Activated T-cell treated with anti-CD3 and anti-CD28 coated beads for 24 hours (primary cell): ENCODE measurements at places on chromosomes 2 and 18.

- DNase-seq: no peak
These were observed 21.0 kb downstream of the MROH2A start for GRCh38 chr2:233799087-233799665.

DNA sequence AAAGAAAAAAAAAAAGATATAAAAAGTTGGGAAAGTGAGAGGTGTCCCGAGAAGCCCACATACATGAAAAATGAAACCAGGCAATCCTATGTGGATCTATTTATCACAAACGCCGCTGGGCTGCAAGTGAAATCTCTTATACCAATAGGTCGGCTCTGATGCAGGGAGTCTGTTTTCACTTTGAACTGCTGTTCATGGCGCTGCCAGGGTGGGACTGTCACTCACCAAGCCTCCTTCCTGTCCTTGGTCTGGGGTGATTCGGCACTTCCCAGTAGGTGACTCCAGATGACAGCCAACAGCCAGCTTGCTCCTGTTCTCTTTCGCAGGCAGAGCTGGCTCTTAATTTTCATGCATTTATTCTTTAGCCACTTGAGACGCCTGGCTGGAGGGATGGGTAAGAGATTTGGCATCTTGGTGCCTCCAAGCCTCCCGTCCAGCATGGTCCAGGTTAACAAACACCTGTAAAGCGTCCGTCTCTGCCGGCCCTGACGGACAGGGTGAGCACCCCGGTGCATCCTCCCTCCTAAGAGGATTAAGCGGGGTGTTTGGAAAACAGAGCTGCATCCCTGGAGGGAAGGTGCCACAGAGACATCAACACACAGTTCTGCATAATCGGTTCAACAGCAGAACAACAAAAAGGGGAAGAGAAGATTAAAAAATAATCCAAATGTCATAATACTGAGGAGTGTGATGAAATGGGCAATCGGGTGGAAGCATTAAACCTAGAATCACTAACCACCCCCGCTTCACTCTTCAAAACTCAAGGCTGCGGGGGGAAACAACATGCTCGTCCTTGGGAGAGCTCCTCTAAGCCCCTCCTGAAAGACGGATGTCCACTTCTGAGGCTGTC lies 58.7 kb downstream of the STEAP3 start:
- DNase-seq: no peak

DNA sequence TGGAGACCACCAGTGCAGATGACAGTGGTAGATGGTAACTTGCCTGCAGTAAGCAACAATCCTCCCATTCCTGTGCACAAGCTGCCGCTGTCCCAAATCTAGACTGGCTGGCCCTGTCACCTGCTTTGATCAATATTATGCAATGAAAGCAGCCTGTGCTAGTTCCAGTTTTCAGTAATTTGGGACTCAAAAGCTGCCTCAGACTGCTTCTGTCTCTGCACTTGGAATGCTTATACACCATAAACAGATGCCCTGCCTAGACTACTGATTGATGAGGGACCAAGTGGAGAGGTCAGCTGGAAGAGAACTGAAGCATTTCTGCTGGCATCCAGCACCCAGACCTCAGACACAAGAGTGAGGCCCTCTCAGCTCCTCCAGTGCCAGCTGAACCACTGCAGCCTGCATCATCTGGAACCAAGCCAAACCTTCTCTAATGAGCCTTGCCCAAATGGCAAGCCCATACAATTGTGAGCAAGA lies 24.9 kb downstream of the CCBE1 start:
- no peak for DNase-seq

DNA sequence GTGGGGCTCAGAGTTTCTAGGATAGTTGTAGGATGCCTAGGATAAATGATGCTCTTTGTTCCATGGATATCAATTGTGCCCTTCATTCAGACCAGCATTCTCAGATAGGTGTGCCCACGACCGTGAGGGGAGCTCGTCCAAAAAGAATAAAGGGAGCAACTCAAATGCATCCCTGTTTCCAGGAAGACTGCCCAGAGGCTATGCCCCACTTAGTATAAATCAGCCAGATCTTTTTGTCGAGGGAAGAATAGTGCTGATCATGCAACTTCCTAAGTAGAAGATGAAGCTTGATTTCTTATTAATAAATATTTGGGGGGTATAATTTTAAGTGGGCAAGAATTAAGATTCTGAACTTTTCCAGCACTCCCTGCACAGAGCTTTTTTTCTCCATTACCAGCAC lies 450.2 kb downstream of the ARHGAP15 start:
- DNase-seq: no peak

- DNase-seq: no peak
These were observed 78.6 kb upstream of the HPCAL1 start for GRCh38 chr2:10223932-10224720.

DNA sequence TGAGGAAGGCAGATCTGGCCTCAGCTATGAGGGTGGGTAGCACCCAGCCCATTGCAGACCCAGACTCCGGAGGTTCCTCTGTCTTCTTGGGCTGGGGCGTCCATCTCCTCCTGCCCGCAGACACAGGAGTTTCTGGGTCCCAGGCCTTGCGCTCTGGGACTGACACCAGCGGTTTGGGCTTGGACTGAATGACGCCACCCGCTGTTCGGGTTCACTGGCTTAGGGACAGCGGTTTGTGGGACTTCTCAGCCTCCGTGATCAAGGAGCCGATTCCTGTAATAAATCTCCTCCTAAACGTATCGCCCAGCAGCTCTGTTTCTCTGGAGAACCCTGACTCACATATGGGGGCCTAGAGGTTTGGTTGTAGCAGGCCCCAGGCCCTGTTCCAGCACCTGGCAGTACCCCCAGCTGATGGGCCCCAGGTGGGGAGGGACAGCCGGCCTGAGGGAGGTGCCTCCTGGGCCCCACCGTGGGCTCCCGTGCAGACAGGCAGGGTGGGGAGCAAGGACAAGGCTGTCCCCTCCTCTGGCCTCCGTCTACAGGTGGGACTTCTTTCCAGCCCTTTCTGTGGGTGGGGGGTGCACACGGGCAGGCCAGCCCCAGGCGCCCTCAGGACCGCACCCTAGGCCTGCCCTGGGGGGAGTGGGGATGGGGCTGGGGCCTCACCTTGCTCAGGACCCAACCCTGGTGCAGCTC lies 4.5 kb upstream of the AQP12A start:
- DNase-seq: no peak

- DNase-seq: no peak
These were observed 19.9 kb downstream of the KCTD18 start for GRCh38 chr2:200490001-200490400.

DNA sequence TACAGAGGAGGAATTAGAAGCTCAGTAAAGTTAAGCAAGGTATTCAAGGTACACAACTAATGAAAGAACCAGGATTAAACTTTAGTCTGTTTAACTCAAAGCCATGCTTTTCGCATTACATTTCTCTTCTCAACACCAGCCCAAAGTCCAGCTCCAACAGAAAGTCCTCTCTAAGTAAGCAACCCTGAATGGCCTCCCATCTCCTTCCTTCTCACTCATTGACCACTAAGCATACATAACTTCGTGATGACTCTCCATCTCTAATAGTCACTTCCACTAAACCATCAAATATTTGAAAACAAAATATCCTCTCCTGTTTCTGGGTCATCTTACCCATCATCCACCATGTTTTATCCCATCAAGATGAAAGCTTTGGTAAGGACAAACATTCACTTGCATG lies 219.8 kb downstream of the RAD51AP2 start:
- no peak for DNase-seq
